NCI-H226 (cell line): ENCODE measurements at places on chromosomes 11 and 22.

DNA sequence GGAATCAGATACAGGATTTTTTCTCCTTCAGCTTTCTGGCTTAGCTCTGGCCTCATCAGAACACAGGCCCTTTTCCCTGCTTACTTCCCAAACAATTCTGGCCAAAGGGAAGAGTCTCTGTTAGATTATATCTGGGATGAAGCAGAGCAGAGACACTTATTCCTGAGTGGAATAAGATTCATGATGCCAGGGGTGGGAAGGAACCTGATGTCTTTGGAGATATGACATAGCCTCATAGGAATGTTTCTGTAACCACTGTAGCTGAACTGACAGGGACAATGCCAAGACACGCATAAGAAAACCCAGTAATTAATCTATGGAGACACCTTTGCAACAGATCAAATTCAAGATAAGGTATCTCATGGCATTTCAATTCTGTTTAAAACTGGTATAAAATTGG is 177.1 kb upstream of the RAG2 start:
- no peak for DNase-seq

- no peak for DNase-seq
Observed at GRCh38 chr22:26889802-26890201, 232.4 kb downstream of the MIAT start.

DNA sequence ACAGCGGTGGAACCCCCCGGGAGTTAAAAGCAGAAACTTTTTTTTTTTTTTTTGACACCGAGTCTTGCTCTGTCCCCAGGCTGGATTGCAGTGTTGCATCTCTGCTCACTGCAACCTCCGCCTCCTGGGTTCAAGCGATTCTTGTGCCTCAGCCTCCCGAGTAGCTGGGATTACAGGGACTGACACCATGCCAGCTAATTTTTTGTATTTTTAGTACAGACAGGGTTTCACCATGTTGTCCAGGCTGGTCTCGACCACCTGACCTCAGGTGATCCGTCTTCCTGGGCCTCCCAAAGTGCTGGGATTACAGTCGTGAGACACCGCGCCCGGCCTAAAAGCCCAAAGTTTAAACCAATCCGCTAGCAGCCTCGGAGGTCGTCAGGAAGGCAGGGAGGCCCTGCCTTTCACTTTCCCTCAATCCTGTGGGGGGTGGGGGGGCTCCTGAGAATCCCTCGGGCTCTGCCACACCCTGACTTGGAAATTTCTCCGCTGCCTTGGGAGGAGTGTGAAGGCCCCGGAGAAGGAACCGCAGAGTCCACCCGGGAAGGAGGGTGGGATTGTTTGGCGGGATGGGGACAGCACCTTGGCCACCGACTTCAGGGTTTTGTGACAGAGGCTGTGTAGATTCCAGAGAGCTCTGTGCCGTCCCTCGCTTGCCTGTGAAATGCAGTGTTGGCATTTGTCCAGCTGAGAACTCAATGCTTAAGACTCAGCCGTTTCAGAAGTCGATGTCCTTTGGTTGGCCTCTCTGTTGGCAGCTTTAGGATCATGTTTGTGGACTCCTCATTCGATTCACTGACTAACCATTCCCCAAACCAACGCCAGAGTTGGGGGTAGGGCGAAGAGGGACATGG is 1.0 kb downstream of the ARHGAP8 start:
- peak; percentile 10 for DNase-seq

- no peak for DNase-seq
Observed at GRCh38 chr11:46855167-46855566, 9.1 kb upstream of the CKAP5 start.

- DNase-seq, result peak; percentile 80
Observed at GRCh38 chr22:30574997-30575671, 669 bp upstream of the GAL3ST1 start.

DNA sequence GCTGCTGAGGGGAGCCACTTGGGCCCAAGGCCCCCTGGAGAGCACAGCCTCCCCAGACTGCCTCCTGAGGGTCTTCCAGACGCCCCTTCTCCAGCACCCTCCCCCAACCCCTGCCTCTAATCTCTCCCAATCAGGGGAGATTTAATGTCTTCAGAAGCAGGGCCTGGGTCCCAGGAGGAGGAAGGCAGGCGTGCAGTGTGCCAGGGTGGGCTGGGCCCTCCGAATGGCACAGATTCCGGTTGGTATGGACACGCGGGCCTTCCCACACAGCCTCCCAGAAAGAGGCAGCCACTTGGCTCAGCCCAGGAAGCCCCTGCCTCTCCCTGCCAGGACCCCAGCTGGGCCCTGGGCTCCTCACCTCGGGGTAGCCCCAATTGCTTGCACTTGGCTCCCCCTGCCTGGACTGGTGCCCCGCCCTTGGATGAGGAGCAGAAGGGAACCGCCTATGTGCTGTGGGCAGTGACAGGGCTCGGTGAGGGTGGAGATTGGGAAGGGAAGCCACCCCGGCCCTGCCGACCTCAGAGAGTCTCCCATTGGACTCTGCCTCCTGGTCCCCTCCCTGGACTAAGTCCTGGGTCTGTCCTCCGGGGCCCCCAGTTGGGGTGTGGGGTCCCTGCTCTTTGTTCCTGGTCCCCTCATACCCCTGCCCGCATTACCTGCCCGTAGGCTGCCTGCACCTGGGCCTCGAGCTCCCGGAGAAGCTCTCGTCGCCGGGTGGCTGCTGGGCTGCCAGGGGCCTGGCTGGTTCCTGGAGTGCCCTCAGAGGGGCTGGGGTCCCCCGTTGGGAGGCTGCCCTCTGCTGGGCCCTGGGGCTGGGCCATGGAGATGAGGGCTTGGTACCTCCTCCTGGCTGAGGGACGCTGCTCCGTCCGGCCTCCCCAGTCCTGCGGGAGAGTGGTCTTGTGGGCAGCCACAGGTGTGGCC is 572 bp upstream of the CABP2 start:
- no peak for DNase-seq

DNA sequence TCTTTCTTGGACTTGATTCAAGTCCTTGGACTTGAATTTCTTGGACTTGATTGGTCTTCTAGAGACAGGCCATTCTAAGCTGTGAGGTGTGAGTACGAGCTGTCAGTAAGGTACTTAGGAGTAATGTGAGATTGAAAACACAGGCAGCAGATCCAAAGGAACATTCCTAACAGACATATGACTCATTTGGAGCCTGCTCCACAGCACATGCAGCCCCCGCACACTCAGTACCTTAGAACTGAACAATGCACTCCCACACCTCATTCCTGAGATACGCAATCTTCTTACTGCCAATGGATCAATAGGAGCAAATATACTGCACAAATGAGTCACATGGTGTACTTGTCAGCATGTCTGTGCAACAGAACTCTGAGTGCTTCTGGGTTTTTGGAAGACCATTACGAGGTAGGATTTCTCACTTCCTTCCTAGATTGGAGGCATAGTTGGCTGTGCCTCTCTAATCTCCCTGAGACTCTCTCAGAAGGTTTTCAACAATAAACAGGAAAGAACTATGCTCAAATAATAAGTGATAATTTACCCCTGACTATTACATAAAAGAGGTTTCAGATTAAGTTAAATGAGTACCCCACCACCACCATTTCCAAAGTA is 243.1 kb downstream of the KCNA4 start:
- peak; percentile 98 for DNase-seq
